Stimulated activated CD8-positive, alpha-beta memory T cell treated with anti-CD3 and anti-CD28 coated beads, Interleukin-2, amount 100 ng/mL, for 48 hours (primary cell): ENCODE measurements at places on chromosomes 12 and 14.

DNA sequence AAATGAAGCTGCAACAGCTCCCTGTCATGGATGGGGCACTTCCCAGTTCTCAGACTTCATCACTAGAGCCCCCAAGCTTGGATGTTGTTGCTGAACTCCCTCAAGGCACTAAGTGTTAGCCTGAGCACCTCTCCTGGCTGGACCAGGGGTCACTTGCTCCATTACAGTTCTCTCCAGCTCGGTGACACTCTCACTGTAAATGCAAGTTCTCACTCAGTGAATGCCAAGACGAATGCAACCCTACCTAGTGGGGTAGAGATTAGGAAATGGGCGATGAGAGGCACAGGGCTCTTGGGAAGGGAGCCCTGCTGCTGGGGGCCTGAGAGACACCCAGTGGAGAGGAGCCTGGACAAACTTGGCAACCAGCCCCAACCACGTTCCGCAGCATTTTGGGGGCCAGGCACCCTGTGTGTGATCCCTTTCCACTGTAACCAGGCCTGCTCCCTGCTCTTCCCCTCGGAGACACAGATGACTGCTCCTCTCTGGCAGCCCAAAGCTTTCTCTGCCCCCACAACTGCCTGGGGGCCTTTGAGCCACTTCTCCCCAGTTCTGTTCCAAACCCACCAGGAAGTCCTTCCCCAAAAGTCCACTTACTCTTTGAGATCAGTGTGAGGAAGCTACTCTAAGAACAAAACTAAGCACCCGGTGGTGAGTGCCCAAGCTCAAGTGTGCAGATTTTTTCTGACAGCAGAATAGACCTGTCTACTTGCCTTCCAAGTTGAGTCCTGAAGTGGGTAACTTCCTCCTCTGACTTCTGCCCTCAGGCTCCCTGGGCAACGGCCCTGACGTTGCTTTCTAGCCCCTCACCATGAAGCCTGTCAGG, 8.0 kb upstream of the SELPLG start:
- DNase-seq = no peak

GRCh38 chr14:66401449-66402095, 84.6 kb upstream of the CCDC196 start:
- no peak for DNase-seq

GRCh38 chr14:101232340-101233020, 328.8 kb upstream of the DIO3 start:
- no peak for DNase-seq

- DNase-seq = no peak
Measured at GRCh38 chr14:81464253-81465002, 64.3 kb upstream of the STON2 start.

DNA sequence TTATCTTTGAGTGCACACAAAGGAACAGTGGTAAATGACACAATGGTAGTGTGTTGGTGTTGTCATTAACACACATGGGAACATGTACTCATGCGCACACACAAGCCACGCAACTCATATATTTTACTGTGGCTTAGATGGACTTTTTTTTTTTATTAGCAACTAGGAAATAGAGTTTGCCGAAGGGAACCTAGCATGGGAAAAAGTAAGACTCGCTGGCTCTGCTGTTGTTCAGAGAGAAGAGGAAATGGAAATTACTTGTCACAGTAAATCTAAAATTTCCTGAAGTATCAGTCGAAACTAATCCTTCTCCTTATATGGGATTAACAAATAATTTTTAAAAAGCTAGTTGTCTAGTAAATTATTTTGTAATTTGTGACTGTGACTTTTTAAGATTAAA, 33.7 kb upstream of the IL22 start:
- DNase-seq = no peak

DNA sequence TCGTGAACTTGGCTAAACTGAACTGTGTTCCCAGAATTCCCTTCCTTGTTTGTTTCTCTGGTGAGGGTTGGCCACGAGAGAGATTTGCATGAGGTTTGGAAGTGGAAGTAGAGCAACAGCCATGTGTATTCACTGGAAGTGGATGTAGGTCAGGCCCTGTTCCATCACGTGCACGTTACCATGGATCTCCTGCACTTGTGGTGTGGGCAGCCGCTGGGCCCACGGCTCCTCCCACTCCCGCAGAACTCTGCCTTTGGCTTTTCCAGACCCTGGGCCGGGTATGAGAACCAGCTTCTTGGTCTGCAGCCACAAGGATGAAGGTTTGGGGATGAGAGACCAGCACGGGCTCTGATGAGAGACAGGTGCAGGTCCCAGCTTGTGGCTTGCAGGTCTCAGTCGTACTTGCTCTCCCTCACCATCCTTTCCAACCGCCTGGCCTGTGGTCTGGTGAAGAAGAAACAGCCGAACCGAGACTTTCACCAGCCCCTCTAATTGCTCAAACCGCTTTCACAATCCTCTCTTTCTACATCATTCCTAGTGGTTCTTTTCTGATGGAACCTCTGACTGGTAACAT, 94.9 kb downstream of the DUSP16 start:
- no peak for DNase-seq

DNA sequence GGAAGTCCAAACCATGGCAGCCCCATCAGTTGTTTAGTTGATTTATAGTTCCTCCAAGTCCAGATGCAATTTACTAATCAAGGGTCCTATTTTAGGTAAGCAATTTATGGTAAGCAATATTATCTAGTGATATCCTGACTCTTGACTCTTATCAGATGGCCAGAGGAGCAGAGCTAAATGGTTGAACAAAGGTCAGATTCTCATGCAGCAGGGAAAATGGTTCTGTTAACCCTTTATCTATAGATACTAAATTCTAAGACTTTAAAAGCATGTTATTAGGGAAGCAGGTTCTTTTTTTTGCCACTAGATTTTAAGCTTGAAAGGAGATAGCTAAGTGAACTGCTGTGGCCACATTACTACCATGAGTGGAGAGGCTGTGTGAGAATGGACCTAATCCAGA, 427.1 kb upstream of the FBXO33 start:
- no peak for DNase-seq

- no peak for DNase-seq
Measured at GRCh38 chr12:22609501-22609900, 15.5 kb upstream of the ETNK1 start.

- no peak for DNase-seq
Measured at GRCh38 chr12:31773867-31774266, 45.0 kb upstream of the AMN1 start.

- no peak for DNase-seq
Measured at GRCh38 chr14:57823015-57823660, 42.8 kb downstream of the SLC35F4 start.

DNA sequence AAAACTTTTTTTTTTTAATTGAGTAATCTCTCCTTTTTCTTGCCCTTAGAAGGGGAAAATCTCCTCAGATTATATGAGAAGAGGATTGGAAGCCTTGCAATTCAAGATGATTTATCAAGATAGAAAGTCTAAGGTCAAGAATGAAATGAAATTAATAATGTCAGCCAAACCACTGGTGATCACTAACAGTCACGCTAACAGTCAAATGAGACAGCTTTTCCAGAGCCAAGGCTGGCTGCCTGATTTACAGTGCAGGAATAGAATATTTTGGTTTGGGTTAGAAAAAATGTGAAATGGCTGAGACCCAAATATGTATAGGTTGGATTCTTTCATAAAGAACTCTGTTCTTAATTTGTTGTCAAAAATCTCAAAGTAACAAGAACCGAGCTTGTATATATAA, 204.3 kb downstream of the PPM1H start:
- DNase-seq = no peak

- no peak for DNase-seq
Measured at GRCh38 chr12:89782807-89783206, 74.2 kb upstream of the ATP2B1 start.

GRCh38 chr12:90337018-90337417, 618.0 kb downstream of the CCER1 start:
- no peak for DNase-seq

DNA sequence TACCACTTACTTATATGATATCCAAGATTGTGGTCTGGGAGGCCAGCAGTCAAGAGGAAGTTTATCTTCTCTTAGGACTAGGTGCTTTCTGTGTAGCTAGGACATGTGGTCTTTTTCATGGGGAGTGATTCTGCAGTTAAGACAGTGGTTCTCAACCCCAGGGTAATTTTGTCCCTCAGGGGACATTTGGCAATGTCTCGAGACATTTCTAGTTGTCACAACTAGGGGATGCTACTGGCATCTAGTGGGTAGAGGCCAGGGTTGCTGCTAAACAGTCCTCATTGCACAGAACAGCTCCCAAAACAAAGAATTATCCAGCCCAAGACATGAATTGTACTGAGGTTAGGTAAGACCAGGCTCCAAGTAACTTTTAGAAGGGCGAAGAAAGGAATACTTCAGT, 20.0 kb downstream of the AMDHD1 start:
- no peak for DNase-seq

- DNase-seq = no peak
Measured at GRCh38 chr14:96515731-96516130, 13.5 kb downstream of the PAPOLA start.

DNA sequence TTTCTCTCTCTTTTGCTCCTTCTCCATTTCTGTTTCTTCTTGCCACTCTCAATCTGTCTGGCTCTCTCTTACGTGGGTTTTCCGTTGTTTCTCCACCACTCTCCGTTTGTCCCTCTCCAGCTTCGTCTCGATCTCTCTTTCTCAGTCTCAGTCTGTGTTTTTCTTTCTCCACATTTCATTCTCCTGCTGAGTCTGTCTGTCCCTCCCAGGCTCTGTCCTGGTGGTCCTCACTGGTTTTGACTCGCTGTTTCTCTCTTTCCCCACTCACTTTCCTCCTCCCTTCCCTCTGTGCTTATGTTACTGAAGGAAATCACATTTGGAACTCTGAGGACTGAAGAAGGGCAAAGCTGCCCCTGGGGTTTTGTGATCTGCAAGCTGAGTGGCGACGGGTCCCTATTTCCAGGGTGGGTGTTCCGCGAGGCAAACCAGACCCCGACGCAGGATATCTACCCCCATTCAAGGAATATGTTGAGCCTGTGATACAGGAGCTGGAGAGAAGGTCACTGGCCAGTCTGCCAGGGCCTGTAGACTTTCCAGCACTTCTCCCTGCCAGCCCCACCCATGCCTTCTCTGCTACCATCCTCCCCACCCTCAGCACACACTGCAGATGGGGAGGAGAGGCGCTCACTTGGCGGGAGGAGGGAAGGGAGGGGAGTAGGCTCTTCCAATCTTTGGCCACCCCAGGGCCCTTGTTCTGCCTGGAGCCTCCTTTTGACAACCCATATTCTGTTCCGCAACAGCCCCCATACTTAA, 102.7 kb upstream of the MAP1LC3B2 start:
- no peak for DNase-seq

- DNase-seq = peak; percentile 53
Measured at GRCh38 chr14:24052656-24053547, 1.1 kb downstream of the CARMIL3 start.

DNA sequence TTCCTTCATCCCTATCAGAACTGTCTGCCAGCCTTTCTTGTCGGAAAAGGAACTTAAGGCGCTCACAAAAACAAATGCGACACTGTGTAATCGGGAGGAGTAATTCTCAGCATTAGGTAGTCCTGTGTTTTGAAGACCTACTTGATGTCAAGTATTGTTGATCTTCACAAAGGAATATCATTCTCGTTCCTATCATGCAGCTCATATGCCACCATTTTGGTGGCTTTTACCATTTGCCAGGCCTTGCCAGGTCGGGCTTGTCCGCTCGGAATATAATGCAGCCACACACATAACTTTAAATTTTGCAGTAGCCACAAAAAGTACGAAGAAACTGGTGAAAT, 903 bp upstream of the PPP4R3A start:
- DNase-seq = no peak

DNA sequence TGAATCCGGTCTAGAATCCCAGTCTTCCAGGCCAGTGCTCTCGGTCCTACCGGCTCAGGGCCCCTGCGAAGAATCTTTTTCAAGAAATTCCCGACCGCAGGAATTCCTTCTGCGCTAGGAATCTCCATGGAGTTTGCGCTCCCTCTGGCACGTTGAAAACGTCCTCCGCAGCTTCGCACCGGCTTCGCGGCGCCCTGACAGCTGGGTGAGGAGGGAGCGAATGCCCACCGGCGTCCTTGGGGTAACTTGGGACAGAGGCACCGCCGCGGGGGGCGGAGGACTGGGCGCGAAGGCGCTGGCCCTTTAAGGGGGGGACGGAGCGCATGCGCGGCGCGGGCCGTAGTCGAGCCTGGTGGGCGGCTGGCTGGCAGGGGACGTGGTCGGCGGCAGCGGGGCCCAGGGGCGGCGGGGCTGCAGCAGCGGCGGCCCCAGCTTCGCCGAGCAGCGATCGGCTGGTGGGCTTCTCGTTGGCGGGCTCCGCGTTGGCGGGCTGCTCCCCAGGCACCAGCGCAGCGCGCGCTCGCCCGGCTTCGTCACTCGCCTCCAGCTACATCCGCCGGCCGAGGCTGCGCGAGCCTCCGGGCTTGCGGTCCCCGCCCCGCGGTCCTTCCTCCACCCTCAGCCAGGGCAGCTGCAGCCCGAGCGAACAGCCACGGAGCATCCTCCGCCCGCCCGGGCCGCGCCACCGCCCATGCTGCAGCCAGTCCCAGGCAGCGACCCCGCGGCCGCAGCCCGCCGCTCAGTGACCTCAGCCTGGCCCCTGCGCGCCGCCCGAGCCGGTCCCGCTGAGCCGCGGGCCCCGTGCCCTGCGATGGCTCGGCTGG, at the start of gene VASH1:
Gene VASH1 (plus strand): TSS at position 333 of the 824 bp plus-strand sequence. CDS start 1,354 bp downstream, outside the sequence.
- peak; percentile 52 for DNase-seq

- no peak for DNase-seq
Measured at GRCh38 chr12:14367040-14367661, 1.7 kb downstream of the ATF7IP start.

DNA sequence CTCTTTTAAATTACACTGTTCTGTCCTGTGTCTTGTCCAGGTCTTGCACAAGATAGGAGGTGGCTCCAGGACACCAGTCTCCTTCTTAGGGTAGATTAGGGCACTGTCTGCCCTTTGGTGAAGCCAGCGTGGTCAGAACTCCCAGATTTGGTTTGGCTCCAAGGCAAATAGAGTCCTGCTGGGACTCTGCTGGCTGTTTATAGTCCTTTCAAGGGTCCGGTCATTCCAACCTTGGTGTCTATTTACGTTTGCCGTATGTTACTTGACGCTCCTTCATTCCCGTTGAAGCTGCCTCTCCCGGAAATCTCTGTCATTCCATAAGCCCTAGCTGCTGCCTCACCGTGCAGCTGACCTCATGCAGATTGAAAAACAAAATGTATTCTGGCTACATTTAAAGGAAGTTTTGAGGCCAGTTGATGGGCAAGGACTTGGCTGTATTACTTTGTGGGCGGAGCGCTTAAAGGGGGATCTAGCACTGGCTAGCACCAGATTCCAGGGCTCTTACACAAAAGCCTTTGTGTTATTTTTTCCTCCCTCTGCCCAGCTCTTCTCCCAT, 180.6 kb downstream of the AKAP6 start:
- DNase-seq = no peak

DNA sequence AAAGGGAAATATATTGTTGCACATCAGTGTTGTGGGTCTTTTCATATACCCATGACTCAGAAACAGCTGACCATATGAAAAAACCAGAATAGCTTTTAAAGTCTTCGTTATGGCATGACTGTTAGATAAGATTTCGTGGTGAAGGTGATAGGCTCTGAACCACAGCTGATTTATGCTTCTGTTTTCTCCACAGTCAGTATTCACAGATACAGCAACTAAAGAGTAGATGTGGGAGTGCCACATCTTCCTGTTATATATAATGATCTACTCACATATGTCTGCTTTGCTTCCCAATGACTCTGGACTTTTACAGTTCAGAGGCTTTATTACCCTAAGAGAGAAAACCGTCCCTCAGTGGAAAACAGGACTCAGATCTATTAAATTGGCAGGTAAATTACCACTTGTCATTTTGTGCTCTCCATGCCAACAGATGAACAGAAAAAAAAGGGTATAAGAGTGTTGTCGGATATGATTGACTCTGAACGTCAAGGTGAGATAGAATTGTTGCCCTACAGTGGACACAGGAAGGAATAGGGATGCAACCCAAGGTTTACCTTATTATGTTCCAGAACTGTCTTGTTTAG, 1037.1 kb downstream of the GALC start:
- DNase-seq = no peak
